ENCODE measurements at places on chromosomes 1 and 21. TPM values are rescaled to one million over a fixed set of nuclear protein-coding genes. Genes with fewer than 3 reads are reported as not detected.

DNA sequence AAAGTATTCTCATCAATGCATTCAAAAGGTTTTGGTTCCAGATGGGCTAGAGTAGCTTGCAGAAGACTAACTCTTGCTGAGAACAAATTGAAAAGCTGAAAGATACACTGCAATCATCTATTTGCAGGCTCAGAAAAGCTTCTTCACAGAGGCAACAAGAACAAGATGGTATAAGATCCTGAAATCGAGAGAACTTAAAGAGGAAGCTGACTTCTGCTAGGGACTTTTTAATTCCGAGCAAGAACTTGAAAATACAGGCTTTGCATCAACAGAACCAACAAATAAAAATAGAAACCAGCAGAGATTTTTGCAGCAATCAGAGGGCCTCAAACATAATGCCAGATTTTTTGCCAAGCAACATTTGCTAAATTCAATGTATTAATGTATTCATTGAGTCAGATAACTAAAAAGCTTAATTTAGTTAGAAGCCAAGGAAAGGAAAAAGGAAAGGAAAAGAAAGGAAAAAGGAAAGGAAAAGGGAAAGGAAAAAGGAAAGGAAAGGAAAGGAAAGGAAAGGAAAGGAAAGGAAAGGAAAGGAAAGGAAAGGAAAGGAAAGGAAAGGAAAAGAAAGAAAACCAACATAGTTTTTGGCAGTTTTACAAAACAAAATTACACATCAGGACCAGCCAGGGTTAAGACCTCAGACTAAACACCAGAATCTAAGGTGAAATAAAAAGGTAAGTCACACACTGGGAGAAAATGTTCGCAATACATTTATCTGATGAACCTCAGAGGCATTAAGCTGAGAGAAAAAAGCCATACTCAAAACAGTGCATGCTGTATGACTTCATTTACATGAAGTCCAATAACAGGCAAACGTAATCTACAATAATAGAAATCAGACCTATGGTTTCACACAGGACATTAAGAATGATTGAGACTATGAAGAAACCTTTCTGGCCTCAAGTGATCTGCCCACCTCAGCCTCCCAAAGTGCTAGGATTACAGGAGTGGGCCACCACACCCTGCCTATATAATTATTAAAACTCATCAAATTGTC is 42.6 kb downstream of the FAF1 start:
- DNase-seq = no peak

- DNase-seq = no peak
These were observed 56.8 kb downstream of the SLC30A10 start for GRCh38 chr1:219871427-219872057.

- no peak for DNase-seq
These were observed 23.9 kb downstream of the PKN2 start for GRCh38 chr1:88708011-88708410.

DNA sequence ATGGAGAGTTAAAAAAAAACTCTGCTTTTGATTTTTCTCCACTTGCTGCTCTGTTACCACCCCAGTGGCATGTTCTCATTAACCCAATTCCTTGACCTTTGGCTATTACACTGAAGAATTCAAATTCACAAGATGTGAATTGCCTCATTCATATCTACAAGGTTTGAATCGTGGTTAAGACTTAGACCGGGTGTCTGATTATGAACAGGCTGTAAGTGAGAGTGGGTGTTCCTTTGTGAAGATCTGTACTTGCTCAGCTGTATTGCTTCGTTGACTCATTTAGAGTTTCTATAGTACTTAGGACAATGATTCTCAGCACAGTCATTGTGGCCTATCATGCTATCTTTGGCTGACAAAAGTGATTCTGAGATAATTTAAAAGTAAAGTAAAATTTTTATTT is 36.4 kb downstream of the DNM3 start:
- DNase-seq = no peak

GRCh38 chr1:1703796-1704195 is 11.2 kb upstream of the SLC35E2B start:
- peak; percentile 46 for DNase-seq

TSPAN1 gene
- not detected for total RNA-seq

PDZK1 gene
- 0.98 TPM for total RNA-seq

DNA sequence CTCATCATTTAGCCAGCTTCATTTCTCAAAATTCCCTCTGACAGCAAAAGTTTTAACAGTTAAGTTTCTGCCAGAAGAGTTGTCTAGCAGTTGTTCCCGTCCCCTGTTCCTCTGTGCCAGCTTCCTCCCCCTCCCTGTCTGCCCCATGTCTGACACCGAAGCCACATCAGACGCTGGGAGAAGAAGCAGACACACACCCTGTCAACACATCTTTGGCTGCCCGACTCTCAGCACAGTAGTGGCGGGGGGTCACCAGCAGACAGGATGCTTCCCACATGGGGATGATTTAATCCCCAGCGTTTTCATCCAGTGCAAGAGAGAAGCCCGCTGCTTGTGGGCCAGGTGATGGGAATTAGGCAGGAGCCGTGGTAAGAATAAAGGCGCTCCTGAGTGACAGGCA is 379.4 kb upstream of the RUNX1 start:
- DNase-seq = no peak

DNA sequence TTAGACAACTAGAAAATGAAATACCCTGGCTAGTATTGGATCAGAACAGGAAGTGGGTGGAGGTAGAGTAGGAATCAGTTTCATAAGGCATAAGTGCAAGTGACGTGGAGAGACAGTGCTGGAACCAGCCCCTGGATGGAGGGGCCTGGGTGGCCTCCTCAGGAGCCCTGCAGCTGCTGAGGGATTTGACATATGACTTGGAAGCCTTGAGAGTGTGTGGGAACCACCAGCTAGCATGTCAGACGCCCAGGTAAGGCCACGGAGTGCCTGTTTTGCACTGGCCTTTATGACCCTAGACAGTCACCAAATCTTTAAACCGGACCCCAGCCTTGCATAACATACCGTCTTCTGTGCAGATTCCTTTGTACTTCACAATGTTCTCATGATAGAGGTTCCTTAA is 94.4 kb downstream of the RAVER2 start:
- DNase-seq = no peak

TRABD2B gene
- not detected for total RNA-seq

VSIG8 gene
- not detected for total RNA-seq

LPAR3 gene
- 1.4 TPM for total RNA-seq

- DNase-seq = no peak
These were observed 1.0 kb downstream of the SH3BP5L start for GRCh38 chr1:248824701-248825100.
